ENCODE measurements at places on chromosomes 3 and 15. TPM values are rescaled to one million over a fixed set of nuclear protein-coding genes. Genes with fewer than 3 reads are reported as not detected.
A peak's percentile ranks its signal among the peaks of the same experiment; 100 is the strongest.

GRCh38 chr15:51185213-51186159 lies 90.8 kb upstream of the TNFAIP8L3 start:
- DNase-seq = no peak

GRCh38 chr3:193863657-193864357 lies 270.8 kb downstream of the OPA1 start:
- DNase-seq = no peak

Gene TIMP4
- 0.69 TPM for total RNA-seq

DNA sequence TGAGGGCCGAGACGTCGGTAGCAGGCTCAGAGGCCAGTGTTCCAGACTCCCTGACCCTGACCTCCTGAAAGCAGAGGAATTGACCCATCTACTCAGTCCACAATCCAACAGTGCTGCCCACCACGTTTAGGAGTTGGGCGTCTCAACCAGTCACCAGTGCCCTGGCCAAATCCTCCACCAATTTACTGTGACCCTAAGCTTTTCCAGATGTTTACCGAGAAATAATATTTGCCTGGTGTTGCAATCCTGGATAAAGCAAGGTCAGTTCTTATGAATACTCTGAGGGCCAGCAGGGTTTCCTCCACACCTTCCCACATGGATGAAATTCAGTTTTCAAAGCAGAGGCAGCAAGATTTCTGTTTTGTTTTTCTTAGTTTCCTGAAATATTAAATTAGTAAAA lies 7.5 kb upstream of the APOD start:
- no peak for DNase-seq

DNA sequence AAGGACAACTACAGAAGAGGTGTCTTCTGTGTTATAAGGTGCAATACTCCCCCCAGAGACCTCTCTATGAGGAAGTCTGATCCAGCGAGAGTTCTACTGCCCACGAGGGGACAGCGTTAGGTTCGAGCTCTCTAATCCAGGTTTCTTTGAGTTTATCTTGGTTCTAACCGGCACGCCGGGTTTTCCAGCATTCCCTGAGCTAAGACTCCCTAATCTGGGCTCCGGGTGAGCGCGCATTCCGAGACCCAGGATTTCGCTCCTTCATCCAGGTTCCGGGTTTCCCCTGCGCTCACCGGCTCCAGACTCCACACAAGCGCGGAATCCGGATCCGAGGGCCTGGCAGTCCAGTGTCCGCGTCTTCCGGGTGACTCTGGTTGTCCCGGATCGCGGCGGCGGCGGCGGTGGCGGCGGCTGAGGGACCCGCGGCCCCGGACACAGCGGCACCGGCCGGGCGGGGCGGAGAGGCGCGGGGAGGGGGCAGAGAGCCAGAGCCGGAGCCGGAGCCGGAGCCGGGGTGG lies at the start of gene ZNF609:
Gene ZNF609, plus strand, starts transcription at position 373 of the 518 bp plus-strand sequence. CDS start 38,842 bp downstream, outside the sequence.
- peak; percentile 76 for DNase-seq

Measured in renal cortical epithelial cell (primary cell).